ENCODE measurements at places on chromosomes 4 and X.

DNA sequence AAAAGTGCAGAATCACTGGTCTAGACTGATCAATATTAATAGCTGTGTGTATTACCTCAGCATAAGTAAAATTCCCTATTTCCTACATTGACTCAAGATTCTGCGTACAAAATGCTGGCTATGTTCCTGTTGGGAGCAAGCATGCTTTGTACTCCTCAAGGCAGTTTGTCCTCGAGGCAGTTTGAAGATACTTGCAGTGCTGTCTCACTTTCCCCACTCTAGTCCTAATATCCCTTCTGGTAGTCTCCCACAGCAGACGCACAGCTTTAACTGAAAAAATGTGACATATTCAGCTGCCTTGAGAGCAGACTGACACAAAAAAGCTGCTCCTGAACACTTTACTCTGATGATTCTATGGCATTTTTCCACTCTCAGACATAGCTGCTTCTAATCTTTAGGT lies 12.9 kb upstream of the MAGEA10 start:
- no peak for DNase-seq

DNA sequence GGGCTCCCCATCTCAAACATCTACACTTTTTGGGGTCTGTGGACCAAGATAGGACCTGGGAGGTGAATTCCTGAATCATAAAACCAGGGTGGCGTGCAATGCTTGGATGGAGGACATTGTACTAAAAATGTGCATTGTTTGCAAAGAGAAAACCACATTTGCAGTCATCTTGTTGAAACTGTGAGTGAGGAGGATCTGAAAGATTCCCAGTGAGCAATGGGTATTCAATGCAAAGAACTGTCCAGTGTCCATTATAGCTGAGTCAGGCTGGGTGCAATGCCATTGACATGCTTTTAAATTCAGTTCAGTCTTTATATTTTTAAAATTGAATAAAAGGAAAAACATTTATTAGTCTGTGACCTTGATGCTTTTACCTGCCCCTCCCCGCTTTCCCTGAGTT lies 215.7 kb downstream of the STK32B start:
- DNase-seq, result no peak

DNA sequence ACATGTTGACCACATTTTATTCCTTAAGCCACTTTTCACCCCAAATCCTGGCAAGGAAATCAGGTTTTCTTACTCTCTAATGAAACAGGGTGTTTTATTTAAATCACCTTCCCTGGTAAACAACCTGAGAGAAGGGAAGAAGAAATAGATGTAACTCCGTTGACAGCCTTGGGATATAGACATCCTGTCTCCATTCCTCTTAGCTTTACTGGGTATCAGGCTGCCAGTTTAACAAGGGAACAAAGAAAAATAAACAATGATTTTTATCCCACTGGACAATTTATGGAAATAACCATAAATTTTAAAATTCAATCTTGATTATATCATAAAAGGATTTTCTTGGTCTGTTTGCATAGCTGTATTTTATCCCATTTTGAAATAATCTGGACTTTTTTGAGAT lies 49.2 kb downstream of the EDNRA start:
- no peak for DNase-seq

DNA sequence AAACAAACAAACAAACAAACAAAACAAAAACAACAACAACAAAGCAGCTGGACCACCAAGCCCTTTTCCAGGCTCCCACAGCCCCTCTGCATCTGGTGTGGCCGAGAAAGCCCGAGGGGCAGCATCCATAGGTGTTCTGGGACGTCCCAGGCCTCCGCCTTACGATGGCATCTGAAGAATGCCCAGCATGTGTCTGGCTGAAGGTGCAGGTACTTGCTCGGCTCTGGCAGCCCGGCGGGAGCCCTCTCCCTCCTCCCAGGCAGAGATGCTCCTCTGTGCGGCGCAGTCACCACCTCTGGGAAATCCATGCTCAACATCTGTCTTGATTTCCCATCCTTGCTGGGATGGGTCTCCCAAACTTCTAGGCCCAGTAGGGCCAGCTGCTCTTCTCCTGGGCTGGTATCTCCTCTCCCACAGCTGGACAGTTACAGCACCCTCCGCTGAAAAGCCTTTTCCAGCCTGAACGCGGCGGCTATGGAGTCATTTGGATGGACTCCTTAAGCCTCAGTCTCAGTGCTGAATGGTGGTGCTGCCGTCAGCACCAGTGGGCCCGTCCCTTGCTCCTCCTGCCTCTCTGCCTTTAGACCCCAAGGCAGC lies 4.3 kb downstream of the PSAPL1 start:
- DNase-seq, result no peak

- DNase-seq, result no peak
Observed at GRCh38 chr4:25609976-25610375, 45.7 kb upstream of the SLC34A2 start.

GRCh38 chr4:182513587-182514291 lies 270.5 kb downstream of the TENM3 start:
- DNase-seq, result no peak

- no peak for DNase-seq
Observed at GRCh38 chr4:110867251-110867960, 244.5 kb upstream of the PITX2 start.

DNA sequence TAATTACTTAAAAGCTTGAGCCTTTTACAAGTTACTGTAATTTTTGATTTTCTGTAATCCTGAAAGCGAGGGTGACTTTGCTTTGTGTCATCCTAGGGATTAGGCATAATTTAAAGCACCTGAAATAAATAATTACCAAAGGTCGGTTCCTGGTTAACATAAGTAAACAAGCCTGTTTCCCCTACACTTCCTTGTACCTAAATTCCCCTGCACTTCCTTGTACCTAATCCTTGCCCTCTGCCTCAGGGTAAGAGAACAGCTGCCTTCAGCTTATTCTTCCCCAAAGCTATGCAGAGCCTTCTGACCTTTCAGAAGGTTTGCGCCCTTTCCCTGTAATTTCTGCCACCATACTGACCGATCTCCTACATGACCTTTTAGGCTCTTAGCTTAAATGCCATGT lies 166.1 kb upstream of the PDE5A start:
- no peak for DNase-seq
